ENCODE measurements at places on chromosomes 7 and 10. TPM values are rescaled to one million over a fixed set of nuclear protein-coding genes. Genes with fewer than 3 reads are reported as not detected.

Gene CYP3A4
- not detected for total RNA-seq

Gene AP5Z1
- 39.2 TPM for total RNA-seq

DNA sequence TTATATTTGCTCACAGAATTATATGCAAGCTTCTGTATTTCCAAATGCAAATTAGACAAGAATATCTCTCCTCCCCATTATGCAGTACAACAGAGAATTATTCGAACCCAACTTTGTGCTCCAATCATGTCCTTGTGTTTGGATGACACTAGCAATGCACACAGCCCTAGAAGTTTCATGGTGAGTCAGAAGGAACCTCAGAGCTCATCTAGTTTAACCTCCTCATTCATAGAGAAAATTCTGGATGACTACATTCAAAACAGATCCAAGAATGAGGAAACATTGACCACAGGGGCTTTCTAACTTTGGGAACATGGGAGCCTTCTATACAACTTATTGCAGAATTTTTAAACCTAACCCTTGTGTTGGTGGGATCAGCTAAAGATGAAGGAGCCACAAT is 12.8 kb upstream of the ARID5B start:
- DNase-seq, result no peak

DNA sequence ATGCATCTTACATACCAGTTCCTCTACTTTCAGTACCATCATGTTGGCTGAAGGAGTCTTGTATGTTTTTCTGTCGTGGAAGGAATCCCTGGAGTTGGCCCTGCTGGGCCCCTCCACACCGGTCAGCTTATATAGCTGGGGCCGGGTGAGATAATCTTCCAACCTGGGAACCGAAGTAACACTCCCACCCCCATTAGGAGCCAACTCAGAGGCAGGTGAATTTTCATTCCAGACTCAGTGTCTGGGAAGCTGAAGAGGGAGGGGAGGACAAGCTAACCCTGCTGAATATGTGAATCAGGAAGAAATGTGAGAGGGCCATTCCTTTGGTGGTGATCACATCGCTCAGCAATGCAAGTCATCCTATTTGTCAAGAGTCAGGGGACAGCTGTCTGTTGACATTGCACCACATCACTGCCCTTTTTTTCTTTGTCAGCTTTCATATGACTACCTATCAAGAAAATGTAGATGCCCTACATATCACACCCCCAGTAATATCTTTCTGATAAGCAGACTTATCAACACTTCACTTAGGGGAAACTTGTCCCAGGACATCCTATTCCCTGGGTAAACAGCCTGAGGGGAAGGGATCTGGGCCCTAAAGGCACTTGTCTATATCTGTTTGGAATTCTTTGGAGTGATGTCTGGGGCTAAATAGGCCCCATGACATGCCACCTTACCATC is at the start of gene ANKRD1:
TSS of gene ANKRD1 (minus strand) at position 102 of the 681 bp plus-strand sequence. CDS start at position 42, 60 bp downstream.
- DNase-seq, result peak; percentile 76

Gene CYCS
- 209 TPM for total RNA-seq

Gene LRRC61
- 24.4 TPM for total RNA-seq

GRCh38 chr10:44923611-44924010 is 12.5 kb downstream of the TMEM72 start:
- no peak for DNase-seq
